PC-3 (cell line): ENCODE measurements at places on chromosomes 4 and X.

- peak; percentile 21 for DNase-seq
Measured at GRCh38 chr4:122412547-122412946, 33.7 kb downstream of the ADAD1 start.

DNA sequence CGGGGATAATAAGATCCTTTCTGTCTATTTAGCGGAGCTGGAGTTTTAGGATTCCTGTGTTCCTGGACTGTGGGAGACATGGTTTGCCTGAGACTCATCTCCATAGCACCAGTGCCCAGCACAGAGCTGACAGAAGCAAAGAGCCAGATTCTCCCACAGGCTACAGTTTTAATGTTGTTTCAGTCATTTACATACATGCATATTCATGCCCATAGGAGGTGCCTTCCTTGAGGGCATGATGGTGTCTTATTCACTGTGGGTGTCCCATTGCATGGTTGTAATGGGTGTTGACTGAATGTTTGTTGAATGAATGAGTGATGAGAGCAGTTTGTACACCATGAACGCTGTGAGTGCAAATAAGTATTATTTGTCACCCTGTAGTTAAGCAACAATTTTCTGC lies 260.6 kb downstream of the EVC2 start:
- DNase-seq, result no peak

- DNase-seq, result no peak
Measured at GRCh38 chr4:138894709-138895108, 120.9 kb upstream of the NOCT start.

GRCh38 chr4:115770046-115770543 lies 656.7 kb upstream of the NDST4 start:
- DNase-seq, result no peak

- DNase-seq, result peak; percentile 54
Measured at GRCh38 chrX:45852884-45853283, 652.2 kb upstream of the DIPK2B start.

DNA sequence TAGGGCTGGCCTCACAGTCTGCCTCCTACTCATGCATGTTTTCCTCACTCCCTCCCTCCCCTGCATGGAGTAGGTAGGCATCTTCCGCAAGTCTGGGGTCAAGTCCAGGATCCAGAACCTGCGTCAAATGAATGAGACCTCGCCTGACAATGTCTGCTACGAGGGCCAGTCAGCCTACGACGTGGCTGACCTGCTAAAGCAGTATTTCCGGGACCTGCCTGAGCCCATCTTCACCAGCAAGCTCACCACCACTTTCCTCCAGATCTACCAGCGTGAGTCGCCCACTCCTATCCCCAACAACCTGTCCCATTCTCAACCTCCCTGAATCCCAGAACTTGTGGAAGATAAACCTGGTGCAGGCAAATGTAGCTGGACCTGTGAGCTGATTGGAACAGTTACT lies 73.4 kb downstream of the STARD8 start:
- no peak for DNase-seq

- DNase-seq, result no peak
Measured at GRCh38 chrX:2517055-2517454, 16.3 kb upstream of the DHRSX start.

DNA sequence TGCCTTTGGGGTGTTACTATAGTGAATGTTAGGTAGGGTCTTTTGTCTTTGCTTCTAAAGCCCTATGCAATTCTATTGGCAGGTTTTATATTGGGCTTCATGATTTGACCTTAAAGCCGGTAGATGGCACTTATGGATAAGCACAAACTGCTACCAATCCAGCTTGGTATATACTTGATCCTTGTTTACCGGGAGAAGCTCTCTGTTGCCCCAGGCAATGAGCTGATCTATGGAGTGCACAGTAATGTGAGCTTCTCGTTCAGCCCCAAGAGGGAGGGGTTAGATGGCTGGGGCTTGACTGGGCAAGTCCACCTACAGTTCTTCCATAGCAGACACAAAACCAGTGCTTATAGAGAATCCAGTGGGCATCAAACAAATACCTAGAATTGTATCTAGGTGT lies 287.2 kb upstream of the CT83 start:
- DNase-seq, result no peak

DNA sequence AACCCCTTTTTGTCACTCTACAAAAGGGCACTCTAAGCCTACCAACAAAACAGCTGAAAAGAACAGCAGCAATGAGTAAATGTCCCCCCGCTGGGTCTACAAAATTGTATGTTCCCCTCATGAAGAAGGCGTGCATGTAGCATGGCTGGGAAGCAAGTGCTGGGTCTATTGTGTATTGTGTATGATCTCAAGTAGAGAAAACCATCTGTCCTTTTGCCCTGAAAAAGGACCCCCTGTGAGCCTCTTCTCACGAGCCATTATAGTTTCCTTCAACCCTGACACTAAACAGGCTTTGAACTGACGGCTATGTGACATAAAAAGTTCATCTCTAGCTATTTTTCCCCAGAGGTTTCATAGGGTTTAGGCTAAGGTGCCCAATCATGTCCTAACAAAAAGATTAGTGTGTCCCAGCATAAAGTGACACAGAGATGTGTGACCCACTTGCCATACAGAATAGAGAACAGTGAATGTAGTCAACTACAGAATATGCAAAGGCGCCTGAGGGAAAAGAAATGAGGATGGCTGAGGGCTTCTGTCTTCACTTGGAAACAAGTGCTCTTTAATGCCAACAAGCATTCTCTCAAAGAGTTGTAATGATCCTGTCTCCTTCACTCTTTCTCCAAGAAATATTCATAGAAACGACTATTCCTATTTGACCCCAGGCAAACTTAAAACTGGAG lies 27.3 kb downstream of the COL25A1 start:
- no peak for DNase-seq

DNA sequence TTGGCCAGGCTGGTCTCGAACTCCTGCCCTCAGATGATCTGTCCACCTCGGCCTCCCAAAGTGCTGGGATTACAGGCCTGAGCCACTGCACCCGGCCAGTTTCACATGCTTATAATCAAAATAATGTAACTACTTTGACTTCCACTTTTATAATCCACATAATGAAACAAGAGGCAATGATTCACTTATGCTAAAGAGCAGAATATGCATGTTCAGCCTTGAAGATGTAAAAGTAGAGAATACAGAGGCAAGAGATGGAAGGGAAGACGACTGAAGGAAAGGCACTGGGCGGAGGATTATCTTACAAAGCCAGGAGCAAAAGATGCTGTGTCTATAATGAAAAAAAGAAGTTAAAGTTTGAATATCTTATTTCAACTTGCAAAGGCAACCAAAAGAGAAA lies 13.3 kb upstream of the ZNF518B start:
- DNase-seq, result no peak

DNA sequence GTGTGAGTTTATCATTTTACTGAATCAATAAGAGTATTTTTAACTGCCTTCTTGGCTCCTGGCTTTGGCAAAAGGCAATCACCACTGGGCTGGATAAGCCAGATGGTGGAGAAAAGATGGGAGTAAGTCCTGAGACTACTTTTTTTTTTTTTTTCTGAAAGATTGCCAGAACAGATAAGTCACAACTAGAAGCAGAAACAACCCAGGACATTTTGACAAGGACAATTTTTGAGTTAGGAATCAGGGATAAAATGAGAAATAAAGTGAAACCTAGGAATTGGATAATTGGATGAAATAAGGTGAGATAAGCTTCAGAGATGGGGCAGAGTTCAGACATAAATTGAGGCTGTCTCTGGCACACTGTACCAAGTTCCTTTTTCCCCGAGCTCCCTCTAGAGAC lies 471.0 kb downstream of the KLHL13 start:
- DNase-seq, result no peak

DNA sequence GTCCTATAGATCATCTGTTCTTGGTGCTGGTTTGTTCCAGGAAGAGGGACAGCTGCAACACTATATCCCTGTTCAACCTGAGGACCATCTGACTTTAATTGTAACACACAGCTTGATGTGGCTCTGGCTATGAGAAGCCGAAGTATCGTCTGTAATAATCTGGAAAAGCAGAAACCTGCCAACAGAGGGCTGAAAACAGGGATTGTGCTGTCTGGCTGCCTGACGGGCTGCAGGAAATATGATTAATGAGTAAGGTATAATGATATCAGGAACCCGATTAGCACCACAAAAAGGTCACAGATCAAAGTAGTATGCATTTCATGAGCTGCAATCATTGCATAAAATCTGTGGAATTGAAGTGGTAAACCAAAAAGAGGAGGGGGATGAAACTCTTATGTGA lies 170.4 kb upstream of the MAB21L2 start:
- DNase-seq, result no peak

GRCh38 chr4:185993328-185993973 lies 75.5 kb upstream of the TLR3 start:
- DNase-seq, result no peak

GRCh38 chrX:118976599-118977340 lies 2.4 kb downstream of the LONRF3 start:
- peak; percentile 70 for DNase-seq

DNA sequence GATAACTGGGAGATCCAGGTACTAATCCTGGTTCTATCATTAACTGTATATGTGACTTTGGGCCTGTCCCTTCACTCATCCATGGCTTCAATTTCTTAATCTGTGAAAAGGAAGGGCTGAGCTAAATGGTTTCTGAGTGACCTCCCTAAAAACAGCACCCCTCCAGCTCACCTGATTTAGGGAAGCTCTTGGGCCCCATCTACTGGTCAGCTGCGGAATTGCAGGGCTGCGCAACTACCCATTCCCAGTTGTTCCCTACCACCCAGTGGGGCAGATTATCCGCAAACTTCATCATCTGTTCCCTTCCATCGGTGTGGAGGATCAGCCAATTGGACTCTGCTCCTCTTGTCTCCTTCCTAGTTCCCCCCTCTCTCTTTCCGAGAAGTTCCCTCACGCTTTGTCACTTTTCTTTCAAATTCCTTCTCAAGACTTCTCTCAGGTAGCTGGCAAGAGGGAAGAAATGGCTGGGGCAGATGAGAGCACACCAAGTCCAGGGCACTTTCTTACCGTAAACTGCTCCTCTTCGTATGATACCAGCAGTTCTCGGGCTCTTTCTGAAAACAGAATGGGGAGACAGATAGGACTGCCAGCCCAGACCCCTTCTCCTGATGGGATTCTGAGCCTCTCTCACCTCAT lies 5.8 kb downstream of the LAS1L start:
- peak; percentile 61 for DNase-seq

DNA sequence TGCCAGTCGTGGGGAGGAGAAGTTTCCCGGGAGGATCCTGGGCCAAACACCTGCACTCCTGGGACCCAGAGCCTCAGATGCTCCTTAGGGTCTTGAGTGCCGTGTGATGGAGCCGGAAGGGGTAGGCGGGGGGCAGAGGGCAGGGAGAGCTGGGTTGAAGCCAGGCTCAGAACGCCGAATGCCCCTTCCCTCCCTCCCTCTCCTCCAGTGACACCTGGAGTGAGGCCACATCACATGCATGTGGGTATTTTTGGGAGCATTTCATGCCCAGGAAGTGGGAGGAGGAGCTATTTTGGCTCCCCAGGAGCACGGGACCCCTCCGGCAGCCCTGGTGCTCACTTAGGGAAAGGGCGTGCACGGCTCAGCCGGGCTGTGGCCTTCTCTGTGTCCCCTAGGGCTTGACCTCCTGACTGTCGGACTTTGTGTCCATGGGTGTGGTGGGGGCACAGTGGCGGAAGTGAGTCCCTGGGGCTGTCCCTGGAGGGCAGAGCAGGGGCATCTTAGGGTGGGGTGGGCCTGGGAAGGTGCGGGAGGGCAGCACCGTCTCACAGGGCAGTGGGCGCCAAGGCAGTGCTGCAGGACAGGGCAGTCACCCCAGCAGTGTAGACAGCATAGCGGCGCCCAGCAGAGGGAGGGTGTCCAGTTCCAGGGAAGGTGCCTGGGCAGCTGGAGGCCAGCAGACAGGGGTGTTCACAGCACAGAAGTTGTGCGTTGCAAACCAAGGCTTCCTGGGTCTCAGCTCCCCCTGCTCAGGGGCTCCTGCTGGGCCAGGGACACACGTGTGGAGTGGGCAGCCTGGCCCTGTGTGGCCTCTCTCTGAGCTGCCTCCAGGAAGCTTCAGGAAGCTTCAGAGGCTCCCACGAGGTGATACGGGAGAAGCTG lies 4.9 kb upstream of the CPLX1 start:
- DNase-seq, result no peak

DNA sequence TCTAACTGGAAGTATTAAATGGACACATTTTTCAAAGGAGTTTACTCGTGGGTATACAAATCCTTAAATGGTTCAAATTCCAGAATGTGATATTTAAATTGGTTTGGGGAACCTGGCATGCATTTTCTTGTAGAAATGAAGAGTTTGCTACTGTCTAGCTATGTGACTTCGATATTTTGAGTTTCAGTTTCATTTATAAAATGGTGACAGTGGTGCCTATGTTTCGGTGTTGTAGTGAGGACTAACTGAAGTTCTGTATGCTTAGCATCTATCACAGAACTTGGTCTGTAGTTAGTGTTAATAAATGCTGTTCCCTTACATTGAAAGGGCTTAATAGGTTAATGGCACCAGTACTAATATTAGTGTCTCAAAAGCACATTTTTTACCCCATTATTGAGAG lies 29.4 kb downstream of the TRPC5 start:
- DNase-seq, result no peak

- no peak for DNase-seq
Measured at GRCh38 chrX:56928546-56928945, 66.8 kb downstream of the SPIN3 start.

- DNase-seq, result peak; percentile 31
Measured at GRCh38 chrX:134622813-134623185, 35.5 kb downstream of the PLAC1 start.

DNA sequence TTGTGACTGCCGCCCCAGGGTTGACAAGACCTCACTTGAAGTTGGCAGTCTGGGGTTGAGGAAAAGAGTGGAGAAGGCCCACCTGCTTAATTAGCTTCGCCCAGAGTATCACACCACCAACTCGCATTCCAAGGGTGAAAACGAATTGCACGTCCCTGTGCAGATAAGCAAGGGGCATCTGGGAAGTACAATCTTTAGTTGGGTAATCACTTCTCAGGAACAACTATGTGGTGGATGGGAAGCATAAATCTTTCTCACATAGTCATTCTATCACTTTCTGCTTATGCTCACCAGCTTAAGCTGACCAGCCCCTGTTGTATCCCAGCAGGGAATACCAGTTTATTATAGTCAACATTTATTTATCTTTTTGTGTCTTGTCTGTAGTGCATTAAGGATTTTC lies 14.3 kb downstream of the SPCS3 start:
- DNase-seq, result no peak

- DNase-seq, result no peak
Measured at GRCh38 chr4:121199742-121200561, 35.8 kb upstream of the TNIP3 start.

- DNase-seq, result peak; percentile 78
Measured at GRCh38 chr4:168558599-168558998, 61.7 kb downstream of the PALLD start.

DNA sequence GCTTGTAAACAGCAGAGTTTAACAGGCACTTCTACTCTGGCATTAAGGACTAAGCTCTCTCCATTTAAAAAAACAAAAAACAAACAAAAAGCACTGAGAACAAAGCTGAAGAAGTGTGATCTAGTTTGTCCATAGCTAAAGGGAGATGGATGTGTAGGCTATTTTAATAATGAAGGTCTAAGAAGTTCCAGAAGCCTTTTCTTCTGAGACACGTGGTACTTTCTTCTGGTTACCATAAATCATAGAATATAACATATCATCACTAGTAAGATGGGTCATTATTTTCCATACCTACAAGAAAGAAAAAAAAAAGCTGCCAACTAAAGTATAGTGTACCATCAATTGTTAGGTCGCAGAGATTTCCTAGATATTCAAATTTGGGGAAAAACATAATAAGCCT lies 722 bp upstream of the NBDY start:
- DNase-seq, result peak; percentile 17
